ENCODE measurements at places on chromosomes 5 and 9.

DNA sequence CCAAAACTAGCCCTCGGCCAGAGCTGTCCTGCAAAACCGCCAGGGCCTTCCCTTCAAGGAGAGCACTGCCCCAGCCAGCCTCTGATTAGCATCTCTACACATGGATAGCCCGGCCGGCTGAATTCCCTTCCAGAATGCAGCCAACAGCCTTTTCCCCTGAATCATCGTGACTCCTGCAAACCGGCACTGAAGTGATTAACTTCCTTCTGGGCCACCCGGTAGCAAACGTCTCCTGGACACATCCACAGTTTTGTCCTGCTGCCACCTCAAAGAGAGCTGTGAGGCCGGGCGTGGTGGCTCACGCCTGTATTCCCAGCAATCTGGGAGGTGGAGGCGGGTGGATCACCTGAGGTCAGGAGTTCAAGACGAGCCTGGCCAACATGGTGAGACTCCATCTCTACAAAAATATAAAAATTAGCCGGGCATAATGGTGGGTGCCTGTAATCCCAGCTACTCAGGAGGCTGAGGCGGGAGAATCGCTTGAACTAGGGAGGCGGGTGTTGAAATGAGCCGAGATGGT lies 21.1 kb upstream of the EEIG1 start:
- no peak for DNase-seq

GRCh38 chr9:116124472-116125040 lies 29.0 kb upstream of the PAPPA start:
- no peak for DNase-seq

- no peak for DNase-seq
These were observed 61.3 kb downstream of the SECISBP2 start for GRCh38 chr9:89379508-89380115.

GRCh38 chr5:147098233-147098790 lies 136.5 kb upstream of the STK32A start:
- peak; percentile 71 for DNase-seq

- DNase-seq, result no peak
These were observed 309.3 kb downstream of the CHSY3 start for GRCh38 chr5:130213607-130214006.

DNA sequence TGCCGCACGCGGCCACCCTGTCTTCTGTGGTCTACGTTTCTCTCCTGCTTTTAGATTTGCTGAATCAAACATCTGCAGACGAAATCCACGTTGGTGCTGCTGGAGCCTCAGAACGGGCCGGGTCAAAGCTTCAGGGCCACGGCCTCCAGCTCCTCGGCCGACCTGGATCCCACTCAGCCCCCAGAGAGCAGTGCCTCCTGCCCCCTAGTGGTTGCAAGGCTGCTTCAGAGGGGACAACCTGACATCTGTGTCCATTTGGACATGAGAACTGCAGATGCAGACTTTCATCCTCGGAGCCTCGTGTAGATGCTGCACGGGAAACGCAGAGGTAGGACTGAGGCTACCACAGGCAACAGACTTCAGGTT lies 23.0 kb upstream of the SLC6A3 start:
- no peak for DNase-seq

- no peak for DNase-seq
These were observed 2.0 kb upstream of the MAT2B start for GRCh38 chr5:163503106-163504078.

GRCh38 chr5:149254506-149254905 lies 17.2 kb upstream of the AFAP1L1 start:
- no peak for DNase-seq

- no peak for DNase-seq
These were observed 2.1 kb downstream of the HNRNPAB start for GRCh38 chr5:178206166-178207101.

DNA sequence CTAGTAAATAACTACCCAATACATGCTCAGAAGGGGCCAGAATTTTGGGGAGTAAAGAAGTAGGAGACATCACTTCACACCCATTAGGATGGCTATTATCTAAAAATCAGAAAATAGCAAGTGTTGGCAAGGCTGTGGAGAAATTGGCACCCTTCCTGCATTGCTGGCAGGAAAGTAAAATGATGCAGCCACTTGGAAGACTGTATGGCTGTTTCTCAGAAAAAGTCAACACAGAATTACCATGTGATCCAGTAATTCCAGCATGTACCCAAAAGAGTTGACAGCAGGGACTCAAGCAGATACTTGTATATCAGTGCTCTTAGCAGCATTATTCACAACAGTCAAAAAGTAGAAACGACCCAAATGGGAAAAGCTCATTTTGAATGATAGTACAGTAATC lies 107.6 kb downstream of the APBA1 start:
- no peak for DNase-seq

GRCh38 chr9:18459962-18460584 lies 13.9 kb upstream of the ADAMTSL1 start:
- DNase-seq, result no peak

GRCh38 chr5:154734370-154735248 lies 20.6 kb upstream of the LARP1 start:
- DNase-seq, result no peak

DNA sequence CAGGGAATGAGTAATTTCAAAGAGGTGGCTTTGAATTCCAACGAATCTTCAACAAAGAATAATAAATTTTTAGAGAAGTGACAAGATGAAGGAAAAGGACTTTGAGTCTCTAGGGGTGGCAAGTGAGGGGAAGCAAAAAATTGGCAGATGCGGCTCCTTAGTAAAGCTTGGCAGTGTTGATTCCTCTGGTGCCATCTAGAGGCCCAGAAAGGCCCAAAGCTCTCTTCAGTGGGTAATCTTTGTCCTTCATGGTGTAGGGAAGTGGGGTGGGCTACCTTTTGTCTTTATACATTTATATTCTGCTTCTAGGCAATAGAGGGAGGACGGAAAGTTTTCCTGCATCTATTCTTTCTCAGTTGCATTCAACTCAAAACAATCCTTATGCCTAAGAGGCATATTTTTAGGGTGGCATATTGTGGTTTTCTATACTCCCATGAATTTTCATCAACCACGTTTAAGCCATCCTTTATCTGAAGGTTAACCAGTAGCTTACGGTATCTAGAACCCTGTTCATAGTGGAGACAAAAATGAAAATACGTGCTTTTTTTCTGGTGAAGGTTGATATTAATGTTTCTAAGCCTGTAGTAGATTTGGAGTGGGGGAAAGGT lies 17.5 kb upstream of the ROPN1L start:
- peak; percentile 56 for DNase-seq

- no peak for DNase-seq
These were observed 84.2 kb downstream of the ADGRV1 start for GRCh38 chr5:90642706-90643229.

- DNase-seq, result no peak
These were observed 37.2 kb downstream of the DCAF12 start for GRCh38 chr9:34089311-34089710.

DNA sequence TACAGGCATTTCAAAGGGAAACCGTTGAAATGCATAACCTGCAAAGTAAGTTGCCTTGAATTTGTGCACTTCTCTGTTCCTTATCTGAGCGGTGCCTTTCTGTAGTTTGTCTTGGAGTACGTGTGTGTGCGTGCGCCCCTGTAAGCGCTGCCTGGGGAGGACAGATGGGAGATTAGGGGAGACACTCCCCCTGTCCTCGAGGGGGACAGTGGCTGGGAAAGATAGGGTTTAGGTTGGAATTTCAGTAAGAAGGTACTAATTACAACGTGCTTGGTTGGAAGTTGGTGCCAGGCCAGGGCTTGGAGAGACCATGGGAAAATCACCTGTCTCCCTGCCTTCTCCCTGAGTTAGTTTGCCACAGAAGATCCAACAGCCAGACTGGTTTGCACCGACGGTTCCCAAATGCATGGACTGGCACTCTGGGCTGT lies 73.2 kb downstream of the PIK3R1 start:
- DNase-seq, result no peak

DNA sequence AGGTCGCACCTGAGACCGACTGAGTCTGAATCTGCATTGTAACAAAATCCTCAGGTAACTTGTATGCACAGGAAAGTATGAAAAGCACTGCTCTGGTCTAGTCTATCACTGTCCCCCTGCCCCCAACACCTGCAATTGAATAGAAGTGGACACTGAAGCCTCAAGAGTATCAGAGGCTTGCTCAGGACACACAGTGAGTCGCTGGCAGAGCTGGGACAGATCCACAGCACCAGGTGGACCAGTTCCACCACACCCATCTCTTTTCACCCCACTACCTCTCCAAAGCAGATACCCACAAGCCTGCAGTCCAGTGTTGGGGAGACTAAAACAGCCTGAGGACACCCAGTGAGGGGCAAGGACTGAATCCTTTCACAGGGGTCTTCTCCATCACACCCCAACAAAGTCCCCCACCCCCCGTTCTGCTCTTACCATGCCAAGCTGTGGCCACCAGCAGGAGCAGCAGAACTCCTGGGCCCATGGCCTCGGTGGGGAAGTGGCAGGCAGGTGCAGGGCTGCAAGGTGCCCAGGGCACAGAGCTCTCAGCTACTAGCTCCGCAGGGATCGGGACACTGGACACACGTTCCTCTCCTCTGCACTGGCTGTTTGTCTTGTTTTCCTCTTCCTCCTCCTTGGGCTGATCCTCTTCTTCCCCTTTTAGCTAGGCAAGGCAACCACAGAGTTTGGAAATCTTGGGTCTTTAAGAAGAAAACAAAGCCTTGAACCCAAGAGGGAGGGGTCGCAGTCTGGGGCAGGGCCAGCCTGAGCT lies at the start of gene CSF1R:
Gene CSF1R, minus strand, starts transcription at position 605 of the 766 bp plus-strand sequence. Its CDS starts 127 bp downstream, at position 478.
- no peak for DNase-seq

DNA sequence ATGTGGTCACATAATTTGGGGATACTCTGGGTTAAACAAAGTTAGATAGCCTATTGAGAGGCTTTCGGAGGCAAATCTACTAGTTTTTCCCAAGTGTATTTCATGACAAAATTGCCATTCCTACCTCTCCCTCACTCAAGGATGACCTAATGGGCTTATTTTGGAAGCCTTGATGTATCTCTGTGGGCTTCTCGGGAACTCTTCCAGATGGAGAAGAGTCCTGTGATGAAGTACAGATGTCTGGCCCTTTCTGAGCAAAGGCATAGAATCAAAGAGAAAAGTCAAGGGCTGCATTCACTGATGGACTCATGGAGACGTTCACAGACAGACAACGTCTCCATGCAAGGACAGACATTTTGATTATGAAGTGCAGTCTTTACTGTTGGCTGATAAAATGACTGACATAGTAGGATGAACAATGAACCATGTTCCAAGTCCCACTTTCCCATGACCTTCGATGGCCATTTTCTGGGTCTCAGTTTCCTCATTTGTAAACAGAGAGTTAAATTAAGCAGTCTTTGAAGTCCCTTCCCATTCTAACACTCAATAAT lies 347.2 kb upstream of the CD180 start:
- DNase-seq, result no peak

GRCh38 chr5:88792144-88792840 lies 90.7 kb downstream of the MEF2C start:
- DNase-seq, result no peak

DNA sequence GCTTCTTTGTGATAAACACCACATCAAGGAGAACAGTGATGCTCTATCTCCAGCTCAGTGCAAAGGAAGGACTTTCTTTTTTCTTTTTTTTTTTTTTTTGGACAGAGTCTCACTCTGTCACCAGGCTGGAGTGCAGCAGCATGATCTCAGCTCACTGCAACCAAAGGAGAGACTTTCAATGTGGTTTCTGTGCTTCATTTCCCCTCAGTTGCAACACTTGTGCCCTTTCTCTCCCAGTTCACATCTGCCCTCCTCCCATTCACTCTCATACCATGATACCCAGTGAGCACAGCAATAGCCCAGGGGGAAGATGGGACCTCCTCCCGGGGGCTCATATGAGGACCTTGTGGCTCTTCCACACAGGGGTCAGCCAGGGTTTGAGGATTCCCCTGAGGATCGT lies 110.0 kb downstream of the MTRR start:
- no peak for DNase-seq

DNA sequence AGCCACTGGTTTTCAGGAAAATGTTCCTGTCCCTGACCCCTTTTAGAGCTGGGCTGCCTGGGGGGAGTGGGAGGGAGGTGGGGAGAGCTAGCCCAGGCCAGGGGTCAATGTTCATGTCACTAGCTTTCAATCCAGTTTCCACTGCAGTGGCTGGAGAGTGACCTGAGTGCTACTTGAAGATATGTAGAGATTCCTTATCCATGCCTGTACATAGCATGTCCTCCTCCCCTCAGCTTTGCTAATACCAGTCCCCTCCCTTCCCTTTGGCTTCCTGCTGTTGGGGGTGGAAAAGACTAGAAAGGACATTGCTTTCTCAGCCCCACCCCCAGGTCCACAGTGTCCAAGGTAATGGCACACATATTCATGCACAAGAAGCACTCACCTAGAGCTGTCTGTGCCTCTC lies 7.8 kb downstream of the DNAJB5 start:
- DNase-seq, result no peak

- no peak for DNase-seq
These were observed 107.4 kb downstream of the GLIS3 start for GRCh38 chr9:4192450-4192849.

DNA sequence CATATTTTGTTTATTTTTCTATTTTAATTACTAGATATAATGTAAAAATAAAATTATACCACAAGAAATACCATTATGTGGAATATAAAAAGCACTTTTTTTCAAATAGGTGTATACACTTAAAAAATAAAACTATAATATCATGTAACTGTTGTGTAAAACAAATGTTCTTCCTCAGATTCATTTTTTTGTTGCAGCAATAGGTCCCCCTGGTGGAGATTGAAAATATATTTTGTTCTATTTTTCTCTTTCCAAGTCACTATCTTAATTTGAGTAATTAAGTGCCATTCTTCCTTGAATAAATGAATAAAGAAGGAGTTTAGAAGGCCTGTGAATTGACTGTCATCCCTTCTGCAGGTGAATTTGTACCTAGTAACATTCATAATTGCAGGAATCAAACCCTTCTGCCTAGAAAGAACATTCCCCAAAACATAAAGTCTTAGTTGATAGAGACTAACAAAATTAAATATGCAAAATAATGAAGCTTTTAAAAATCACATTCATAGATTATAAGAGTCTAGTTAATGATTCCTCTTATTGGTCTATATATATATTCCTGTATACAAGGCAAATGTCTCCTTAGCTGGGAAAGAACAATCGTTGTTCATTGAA lies 23.4 kb downstream of the CETN3 start:
- DNase-seq, result peak; percentile 1

DNA sequence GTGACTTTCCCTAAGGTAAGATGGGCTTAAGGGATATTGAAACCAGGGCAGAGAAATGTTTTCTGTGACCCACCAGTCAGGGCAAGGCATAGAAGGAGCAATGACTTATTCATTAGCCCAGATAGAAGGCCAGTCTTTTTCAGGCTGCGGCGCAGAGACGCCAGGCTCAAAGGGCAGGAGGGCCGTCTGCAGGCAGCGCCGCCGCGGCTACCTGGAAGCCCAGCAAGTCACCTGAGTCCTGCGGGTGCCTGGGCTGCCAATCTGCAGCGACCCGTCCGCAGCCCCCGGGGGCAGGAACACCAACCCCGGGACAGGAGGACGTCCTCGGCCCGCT lies 322 bp upstream of the SH3GL2 start:
- DNase-seq, result no peak
